Activated CD4-positive, alpha-beta T cell treated with anti-CD3 and anti-CD28 coated beads, Interleukin-2, amount 50 U/mL, for 16 hours (primary cell): ENCODE measurements at places on chromosomes 7 and 10.

DNA sequence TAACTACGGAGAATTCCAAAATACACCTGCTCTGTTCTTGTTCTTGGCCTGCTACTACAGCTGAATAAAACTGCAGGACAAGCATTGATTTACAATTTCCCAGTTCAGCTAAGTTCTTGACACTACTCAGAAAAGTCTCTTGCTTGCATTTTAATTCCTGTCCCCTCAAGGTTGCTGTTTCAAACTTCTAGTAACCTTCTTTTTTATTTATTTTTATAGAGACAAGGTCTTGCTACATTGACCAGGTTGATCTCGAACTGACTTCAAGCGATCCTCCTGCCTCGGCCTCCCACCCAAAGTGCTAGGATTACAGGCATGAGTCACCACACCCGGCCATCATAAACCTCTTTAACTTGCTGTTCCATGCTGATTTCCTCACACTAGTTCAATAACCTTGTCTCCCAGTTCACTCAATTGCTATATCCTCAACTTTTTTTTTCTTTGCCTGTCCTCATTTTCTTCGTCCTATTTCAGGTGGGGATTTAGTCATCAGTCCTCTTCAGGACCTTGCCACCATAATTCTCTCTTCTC lies 79.9 kb downstream of the ARHGAP21 start:
- no peak for DNase-seq

- DNase-seq: no peak
Measured at GRCh38 chr7:158377800-158378623, 209.6 kb downstream of the PTPRN2 start.

DNA sequence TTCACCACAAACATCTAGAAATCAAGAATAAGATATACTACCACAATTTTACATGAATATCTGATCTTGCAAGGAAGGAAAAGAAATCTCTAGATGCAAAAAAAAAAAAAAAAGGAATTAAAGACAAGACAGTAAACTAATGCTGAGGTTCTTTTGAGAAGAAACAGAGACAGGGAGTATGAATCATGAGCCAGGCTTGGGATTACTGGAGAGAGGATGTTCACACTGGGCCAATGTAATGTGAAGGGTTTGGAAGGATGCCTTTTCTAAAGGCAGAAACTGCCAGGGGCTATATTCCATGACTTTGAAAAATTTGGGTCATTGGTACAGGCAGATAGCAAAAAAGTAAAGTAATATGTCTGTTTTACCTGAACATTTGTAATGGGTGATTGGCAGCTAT lies 573.0 kb upstream of the IGFBP3 start:
- DNase-seq: no peak

DNA sequence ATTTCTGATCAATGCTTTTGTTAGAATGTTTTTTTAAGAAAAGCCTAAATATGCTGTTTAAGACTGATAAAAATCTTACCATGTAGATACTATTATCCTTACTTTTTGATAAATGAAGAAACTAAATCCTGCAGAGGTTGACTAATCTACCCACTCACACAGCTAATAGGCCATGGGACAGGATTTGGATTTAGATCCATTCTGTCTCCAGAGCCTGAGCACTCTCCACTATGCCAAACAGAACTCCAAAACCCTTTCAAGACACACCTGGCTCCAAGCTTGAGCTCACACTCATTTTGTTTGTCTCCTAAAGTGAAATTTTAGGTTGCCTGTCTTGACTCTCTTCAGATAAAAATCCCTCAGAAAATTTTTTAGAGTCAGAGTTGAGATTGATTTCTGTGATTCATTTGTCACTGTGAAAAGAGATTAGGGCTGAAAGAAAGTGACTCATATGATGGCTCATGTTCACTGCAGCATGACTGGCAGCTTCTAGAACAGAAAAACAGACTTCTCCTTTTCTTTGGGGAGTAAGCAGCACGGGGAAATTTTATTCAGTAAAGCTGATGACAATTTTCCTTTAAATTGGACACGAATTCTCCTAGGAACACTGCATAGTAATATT lies 132.3 kb upstream of the POT1 start:
- peak; percentile 1 for DNase-seq

GRCh38 chr7:133570321-133570720 lies 317.4 kb downstream of the EXOC4 start:
- DNase-seq: no peak

DNA sequence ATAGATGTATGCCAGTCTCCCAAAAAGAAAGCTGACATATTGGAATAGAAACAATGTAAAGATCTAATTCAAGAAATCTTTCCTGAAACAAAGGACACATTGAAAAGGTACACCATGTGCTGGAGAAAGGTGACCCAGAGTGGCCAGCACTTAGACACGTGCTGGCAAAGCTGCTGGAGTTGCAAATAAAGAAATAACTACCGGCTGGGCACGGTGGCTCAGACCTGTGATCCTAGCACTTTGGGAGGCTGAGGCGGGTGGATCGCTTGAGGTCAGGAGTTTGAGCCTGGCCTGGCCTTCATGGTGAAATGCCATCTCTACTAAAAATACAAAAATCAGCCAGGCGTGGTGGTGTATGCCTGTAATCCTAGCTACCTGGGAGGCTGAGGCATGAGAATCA lies 35.9 kb downstream of the PKD1L1 start:
- no peak for DNase-seq

- no peak for DNase-seq
Measured at GRCh38 chr7:1113548-1113885, 25.6 kb downstream of the GPER1 start.

DNA sequence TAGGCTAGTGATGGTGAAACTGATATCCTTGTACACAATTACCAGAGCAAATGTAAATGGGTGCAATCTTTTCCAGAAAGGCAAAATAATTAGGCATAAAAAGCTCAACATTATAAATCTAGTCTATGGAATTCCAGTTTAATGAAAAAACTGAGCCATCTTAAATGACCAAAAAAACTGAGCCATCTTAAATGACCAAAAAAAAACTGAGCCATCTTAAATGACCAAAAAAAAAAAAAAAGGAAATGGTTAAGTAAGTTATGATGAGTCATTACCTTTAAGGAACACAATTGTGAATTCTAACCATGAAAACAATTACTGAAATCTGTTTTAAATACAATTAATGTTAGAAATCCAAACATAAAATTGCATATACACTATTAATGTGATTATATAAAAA lies 25.3 kb downstream of the USP6NL start:
- DNase-seq: no peak

GRCh38 chr10:106450966-106451365 lies 713.5 kb downstream of the SORCS1 start:
- no peak for DNase-seq

GRCh38 chr7:380139-380485 lies 90.1 kb downstream of the FOXL3 start:
- DNase-seq: no peak

- DNase-seq: no peak
Measured at GRCh38 chr7:78232806-78233205, 434.2 kb downstream of the PHTF2 start.

DNA sequence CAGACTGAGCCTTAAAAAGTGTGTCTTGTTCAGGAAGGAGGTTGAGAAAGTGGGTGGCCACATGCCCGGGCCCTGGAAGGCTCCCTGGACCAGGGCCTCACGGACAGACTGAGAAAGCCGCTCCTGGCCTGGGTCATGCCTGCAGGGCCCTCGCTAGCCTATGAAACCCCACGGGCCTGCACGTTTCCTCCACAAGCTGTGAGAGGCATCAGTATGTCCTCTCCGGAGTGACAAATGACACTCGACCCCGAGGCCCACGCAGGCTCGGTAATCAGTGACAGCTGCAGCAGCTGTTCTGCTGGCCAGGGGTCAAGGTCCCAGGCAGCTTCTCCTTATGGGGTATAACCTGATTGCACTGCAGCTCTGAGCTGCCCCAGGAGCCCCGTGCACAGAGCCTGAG lies 47.6 kb downstream of the ASB13 start:
- no peak for DNase-seq

DNA sequence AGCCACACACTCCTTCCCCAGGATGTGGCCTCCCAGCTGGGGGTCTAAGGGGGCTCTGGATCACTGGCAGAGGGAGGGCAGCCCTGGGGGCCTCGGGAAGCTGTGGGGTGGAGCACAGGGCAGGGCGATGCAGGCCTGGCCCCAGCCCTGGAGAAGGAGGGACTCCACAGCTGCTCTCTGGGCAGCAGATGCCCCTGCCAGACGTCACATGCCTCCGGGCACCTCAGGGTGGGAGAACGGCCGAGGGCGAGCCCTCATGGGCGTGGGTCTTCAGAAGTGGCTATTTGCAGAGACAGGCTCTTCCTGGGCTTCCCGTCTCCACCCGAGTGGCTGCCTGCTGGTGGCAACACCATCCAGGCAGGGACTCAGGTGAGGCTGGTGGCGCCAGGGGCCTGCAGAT lies 16.0 kb upstream of the ADGRA1 start:
- DNase-seq: no peak

GRCh38 chr7:133196856-133197612 lies 55.8 kb upstream of the EXOC4 start:
- no peak for DNase-seq

GRCh38 chr10:75397496-75398199 lies 3.9 kb downstream of the ZNF503 start:
- DNase-seq: no peak

DNA sequence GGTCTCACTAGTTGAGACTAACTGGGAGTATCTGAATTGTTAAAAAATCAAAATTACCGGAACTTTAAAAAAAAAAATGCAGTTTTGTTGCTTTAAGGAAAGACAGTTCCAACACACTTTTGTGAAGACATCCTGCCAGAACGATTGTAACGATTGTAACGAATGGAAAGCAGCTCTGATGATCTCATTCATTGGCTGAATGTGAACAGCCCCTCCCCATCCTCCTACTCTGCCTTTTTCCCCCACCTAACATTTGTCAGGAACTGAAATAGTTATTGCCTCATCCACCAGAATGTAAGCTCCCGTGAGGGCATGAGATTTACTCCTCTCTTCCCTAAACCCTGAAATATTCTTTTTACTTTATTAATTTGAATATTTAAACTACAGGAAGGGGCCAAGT lies 23.1 kb upstream of the ZC3HAV1L start:
- no peak for DNase-seq

DNA sequence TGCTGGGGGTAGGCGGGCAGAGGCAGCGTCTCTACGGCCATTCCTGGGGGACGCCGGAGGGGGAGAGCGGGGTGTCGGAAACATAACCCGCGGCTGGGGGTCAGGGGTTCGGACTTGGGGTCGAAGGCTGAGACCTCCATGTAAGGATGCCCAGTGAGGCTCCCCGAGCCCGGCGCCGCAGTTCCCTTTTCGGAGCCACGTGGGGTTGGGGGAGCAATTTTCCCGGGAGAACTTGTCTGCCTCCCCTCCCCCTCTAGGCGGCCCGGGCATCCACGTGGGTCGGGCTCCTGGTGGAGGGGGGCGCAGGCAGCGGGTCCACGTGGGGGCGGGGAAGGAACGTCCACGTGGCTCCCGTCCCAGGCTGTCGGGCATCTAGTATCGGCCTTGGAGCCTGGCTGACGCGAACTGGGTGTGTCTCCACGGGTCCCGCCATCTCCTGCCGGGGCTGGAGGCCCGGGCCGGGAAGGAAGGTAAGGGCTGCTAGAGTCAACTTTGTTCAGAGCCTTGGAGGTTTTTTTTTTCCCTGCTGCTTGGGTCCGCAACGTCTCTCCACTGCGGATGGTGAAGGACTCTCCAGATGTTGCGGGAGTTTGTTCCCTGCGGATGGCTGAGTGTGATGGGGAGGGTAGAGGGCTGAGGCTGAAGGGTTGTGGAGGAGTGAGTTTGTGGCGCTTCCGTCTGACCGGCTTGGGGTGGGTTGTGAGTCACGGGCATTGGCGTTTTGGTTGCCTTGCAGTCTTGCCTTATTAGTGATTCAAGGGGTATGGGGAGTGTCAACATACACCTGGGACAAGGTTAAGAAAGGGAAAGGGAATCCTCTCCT lies 744 bp downstream of the PPRC1 start:
- DNase-seq: peak; percentile 75

GRCh38 chr7:20280475-20281351 lies 50.0 kb upstream of the ITGB8 start:
- no peak for DNase-seq

DNA sequence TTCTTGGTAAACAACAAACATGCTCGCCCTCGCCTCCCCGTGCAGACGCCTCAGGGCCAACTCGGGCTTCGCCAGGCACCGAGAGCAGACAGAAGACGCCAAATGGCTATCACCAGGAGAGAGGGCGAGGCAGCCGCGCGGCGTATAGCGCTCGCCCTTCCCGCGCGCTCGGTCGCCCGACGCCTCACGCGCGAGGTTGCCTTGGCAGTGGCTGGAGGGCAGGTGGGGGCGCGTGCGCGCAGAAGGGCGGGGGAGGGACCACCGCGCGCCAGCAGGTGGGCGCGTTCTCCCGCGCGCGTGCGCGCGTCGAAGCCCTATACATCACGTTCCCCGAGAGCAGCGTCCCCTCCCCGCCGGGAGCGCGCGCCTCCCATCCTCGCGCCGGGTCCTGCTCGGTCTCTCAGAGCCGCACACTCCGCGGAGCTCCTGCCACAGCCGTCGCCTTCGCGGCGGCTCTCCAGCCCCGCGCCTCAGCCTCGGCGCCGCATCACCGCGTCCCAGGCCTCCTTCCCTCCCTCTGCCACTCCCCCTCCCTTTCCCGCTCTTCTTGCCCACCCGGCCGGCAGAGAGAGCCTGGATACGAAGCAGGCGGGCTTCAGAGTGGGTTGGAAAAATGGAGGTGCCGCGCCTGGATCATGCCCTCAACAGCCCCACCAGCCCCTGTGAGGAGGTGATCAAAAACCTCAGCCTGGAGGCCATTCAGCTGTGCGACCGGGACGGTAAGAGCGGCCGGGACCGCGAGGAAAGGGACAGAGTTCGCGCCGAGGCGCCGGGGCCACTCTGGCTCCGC lies at the start of gene PHYHIPL:
Gene PHYHIPL (plus strand): TSS at position 403 of the 790 bp plus-strand sequence. CDS start 211 bp downstream, at position 614.
- no peak for DNase-seq

GRCh38 chr7:22980422-22980821 lies 33.5 kb downstream of the HYCC1 start:
- DNase-seq: no peak

DNA sequence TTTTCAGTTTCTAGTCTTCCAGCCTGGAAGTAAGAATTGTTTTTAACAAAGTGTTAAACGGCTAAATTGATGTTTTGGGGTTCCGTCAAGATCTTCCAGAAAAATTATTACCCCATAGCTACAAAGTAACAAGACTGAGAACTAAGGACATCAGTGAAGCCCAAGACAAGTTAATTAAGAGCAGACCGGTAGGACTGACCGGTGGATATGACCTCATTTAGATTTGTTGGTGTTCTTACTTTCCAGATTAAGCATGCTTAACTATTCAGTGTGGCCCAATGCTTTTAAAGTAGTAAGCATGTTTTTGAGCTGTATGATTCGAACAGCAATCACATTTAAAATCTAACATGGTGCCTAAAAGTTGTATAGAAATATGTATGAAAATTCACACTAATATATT lies 73.1 kb upstream of the RPA3 start:
- no peak for DNase-seq

DNA sequence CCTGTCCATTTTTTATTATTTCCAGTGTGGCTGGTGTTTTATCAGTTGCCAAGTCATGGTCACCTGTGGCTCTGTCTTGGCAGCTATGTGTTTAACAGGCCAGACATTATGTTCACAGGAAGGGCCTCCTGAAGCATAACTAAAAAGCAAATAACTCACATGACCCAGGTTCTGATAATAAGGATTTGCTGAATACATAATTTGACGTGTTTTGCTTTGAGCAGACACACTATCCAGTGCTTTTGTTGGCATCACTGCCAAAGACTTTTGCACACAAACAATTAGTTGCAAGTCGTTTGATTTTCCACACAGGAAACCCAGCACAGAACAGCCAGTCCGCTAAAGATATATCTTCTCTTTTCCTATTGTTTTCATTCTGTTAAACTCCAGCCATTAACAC lies 173.6 kb downstream of the ARL4A start:
- no peak for DNase-seq

GRCh38 chr7:55464422-55464821 lies 99.3 kb downstream of the LANCL2 start:
- DNase-seq: no peak
